Adrenal gland (tissue), 19 donors: ENCODE measurements at places on chromosomes 13 and 19.

GRCh38 chr13:100860866-100861265 lies 186.3 kb upstream of the TMTC4 start:
- no peaks in the 10 kb centered on the region for H3K27me3 ChIP-seq
- no peak for DNase-seq
- no peaks in the 10 kb centered on the region for H3K36me3 ChIP-seq
- H3K4me3 ChIP-seq = no peak overlapping the region
- H3K27ac ChIP-seq = no peak overlapping the region
- no peaks in the 10 kb centered on the region for H3K4me1 ChIP-seq

DNA sequence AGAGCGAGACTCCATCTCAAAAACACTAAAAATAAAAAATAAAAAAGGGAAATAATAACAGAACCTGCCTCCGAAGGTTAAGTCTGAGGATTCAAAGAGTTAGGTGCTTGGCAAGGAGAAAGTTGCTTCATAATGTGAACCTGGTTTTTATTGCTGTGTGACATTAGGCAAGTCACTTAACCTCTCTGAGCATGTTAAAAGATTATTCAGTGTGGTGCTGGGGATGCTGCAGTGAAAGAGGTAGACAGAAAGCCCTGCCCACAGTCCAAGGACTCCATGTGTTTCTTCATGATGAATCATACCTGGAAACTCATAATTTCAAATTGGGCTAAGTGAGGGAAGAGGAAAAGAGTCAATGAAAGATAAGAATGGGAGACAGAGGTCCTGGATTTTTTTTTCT lies 2.4 kb downstream of the IL27RA start:
- H3K27me3 ChIP-seq = no peaks in the 10 kb centered on the region
- no peak overlapping the region for H3K27ac ChIP-seq
- no peaks in the 10 kb centered on the region for H3K36me3 ChIP-seq
- DNase-seq = no peak
- peaks cover 9% of the 10 kb centered on the region for H3K4me1 ChIP-seq

GRCh38 chr19:27993619-27994570 lies 1219.1 kb downstream of the UQCRFS1 start:
- H3K4me1 ChIP-seq = no peaks in the 10 kb centered on the region
- DNase-seq = no peak
- H3K4me3 ChIP-seq = no peak overlapping the region
- H3K27me3 ChIP-seq = no peaks in the 10 kb centered on the region
- no peaks in the 10 kb centered on the region for H3K36me3 ChIP-seq

DNA sequence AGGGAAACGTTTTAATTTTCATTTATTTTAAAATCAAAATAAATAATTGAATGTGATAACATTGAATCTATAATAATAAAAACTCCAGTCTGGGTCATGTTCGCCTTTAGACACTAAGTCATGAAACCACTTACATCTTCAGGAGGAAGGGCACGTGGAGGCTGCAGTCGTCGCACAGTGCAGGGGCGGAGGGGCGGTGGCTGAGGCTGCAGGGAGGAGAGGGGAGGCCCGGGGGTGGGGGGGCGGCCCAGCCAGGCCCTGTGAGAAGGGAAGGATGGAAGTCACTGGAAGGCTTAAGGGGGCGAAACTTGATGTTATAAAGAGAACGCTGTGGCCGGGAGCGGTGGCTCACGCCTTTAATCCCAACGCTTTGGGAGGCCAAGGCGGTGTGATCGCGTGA lies 14.9 kb upstream of the LATS2 start:
- no peaks in the 10 kb centered on the region for H3K4me1 ChIP-seq
- no peaks in the 10 kb centered on the region for H3K36me3 ChIP-seq
- no peaks in the 10 kb centered on the region for H3K27me3 ChIP-seq
- H3K4me3 ChIP-seq = no peak overlapping the region
- H3K27ac ChIP-seq = no peak overlapping the region

- DNase-seq = no peak
- no peaks in the 10 kb centered on the region for H3K27me3 ChIP-seq
- H3K4me3 ChIP-seq = no peak overlapping the region
Observed at GRCh38 chr13:79030513-79030912, 371.6 kb upstream of the OBI1 start.

DNA sequence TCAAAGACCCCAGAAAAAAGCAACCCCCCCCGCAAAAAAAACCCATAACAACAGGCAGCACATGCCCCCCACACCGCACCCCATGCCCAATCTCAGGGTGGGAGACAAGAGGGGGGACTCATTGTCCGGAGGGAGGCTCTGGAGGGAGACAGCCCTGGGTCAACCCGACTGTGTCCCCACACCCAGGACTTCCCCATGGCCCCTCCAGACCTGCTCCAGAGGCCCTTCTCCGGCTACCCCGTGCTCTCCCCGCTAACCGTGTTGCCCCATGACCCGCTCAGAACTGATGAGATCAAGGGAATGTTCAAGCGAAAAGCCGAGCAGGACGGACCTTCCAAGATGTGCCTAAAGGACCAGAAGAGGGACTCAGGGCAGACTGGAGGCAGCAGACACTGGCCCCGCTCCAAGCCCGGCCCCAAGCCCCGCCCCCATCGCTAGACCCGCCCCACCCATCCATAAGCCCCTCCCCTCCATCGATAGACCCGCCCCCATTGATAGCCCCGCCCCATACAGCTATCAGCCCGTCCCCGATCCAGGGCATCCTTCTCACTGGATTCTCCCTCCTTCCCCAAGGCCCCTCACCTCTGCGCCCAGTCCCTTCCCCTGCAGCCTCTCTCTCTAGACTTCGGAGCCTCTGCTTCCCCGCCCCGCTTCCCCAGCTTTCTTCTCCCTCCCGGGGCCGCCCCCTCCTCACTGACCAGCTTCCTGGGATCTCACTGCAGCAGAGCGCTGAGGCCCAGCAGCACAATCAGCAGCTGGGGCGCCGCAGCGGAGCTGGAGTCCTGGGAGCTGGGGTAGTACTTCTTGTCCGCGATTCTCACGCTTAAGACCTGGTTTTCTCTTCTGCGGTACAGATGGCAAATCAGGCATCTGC lies 2.2 kb downstream of the BST2 start:
- peak overlapping the region; percentile 29 for H3K4me3 ChIP-seq
- H3K4me1 ChIP-seq = peaks cover 33% of the 10 kb centered on the region
- H3K36me3 ChIP-seq = peaks cover 37% of the 10 kb centered on the region
- no peaks in the 10 kb centered on the region for H3K27me3 ChIP-seq
- peak; percentile 80 for DNase-seq

DNA sequence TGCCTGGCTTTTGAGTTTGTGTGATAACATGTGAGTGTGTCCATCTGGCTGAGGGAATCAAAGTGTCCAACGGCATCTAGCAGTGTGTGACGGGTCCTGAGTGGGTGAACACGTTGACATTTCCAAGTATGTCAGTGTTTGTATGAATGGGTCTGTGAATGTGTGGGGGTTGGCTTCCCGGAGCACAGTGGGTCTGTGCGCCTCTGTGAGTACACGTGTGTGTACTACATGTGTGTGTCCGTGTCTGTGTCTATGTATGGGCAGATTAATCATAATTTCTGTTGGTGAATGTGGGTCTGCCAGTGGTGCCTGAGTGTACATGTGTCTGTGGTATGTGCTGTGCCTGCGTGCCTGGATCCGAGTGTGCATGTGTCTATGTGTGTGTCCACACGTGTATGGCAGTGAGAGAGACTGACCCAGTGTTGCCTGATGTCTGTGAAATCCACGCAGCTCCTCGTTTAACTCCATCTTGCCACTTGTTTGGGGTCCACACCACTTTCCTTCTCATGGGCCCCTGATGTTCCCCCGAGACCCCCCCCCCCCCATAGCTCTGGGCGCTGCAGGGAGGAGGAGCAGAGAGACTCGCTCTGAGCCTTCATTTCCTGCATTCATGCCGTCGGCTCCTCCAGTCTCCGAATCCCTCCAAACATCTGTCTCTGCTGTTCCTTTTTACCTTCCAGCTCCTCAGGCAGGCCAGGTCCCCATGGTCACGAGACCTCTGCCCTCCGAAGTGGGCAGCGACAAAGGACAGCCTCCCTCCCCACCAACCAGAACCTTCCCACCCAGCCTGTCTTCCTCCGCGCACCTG lies 5.3 kb downstream of the CCDC8 start:
- H3K27ac ChIP-seq = peak overlapping the region; percentile 64
- DNase-seq = no peak
- H3K27me3 ChIP-seq = no peaks in the 10 kb centered on the region
- no peak overlapping the region for H3K4me3 ChIP-seq

DNA sequence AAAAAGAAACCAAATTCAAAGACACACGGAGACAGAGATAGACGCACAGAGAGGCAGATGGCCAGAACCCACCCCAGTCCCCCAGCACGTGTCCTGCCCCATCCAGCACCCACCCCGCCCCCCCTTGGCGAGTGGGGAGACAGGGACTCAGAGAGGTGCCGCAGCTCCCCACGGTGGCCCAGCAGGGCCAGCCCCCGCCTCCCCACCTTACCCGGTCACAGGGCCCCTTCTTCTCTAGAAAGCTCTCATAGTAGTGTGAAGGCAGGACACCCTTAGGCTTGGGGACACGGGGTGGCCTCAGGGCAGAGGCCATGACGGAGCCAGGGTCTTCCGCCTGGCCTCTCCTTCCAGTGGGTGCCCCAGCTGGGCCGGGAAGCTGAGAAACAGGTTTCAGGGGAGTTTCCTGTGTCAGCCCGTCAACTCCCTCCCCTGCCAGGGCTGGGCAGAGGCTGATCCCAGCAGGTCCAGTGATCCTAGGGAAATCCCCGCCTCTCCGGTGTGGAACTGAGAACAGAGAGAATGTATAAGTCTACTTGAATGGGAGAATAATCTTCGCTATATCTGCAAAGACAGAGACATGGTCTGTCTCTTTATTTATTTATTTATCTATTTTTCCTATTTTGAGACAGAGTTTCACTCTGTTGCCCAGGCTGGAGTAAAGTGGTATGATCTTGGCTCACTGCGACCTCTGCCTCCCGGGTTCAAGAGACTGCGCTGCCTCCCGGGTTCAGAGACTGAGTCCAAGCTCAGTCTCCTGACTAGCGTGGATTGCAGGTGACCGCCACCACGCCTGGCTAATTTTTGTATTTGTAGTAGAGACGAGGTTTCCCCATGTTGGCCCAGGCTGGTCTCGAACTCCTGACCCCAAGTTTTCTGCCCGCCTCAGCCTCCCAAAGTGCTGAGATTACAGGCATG lies at the start of gene STAP2:
Gene STAP2 (minus strand): TSS at position 387 of the 915 bp plus-strand sequence. CDS start 74 bp downstream, at position 313.
- H3K27ac ChIP-seq = peak within 1 kb of the TSS; percentile 79
- H3K4me1 ChIP-seq = peaks cover 12% of the 10 kb centered on the region
- no peaks in the 10 kb centered on the region for H3K36me3 ChIP-seq
- DNase-seq = peak; percentile 58

DNA sequence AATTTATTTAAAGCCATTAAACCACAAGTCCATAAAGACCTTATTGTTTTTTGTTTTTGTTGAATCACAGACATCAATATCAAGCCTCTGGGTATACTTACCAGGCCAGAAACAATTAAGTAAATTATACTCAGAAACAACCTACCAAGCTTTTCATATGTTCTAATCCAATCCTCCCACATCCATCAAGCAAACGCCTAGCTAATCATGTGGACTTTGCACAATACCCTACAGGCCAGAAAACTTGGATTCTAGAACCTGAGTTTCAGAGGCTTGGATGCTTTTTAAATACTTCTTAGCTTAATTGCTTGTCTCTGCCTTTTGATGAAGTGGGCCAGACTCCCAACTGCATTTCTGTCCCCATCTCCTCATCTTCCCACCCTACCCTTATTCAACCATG lies 39.9 kb downstream of the TGDS start:
- H3K4me1 ChIP-seq = no peaks in the 10 kb centered on the region
- H3K27ac ChIP-seq = no peak overlapping the region
- H3K36me3 ChIP-seq = no peaks in the 10 kb centered on the region
- H3K4me3 ChIP-seq = no peak overlapping the region
- no peak for DNase-seq

- H3K36me3 ChIP-seq = no peaks in the 10 kb centered on the region
- H3K27ac ChIP-seq = no peak overlapping the region
- no peak for DNase-seq
- no peaks in the 10 kb centered on the region for H3K27me3 ChIP-seq
Observed at GRCh38 chr13:110957181-110957884, 42.5 kb upstream of the ANKRD10 start.

- no peaks in the 10 kb centered on the region for H3K36me3 ChIP-seq
- H3K4me3 ChIP-seq = no peak overlapping the region
- peaks cover 15% of the 10 kb centered on the region for H3K4me1 ChIP-seq
- H3K27me3 ChIP-seq = no peaks in the 10 kb centered on the region
Observed at GRCh38 chr13:50106559-50106958, 91.3 kb downstream of the KCNRG start.

DNA sequence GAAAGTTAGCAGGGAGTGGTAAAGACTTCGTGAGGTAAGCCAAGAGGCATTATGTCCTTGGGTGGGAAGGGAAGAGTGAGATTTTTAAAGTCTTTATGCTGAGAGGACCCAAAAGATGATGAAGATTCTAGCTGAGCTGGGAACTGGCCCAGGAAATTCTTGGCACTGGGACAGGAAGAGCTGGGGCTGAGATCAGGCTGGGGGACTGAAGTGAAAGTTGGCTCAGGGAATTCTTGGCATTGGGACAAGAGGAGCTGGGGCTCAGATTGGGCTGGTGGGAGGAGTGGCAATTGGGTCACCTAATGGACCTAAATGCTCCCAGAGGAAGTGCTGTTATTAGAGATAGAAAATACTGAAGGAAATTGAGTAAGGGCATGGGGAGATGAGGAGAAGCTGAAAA lies 8.8 kb downstream of the SCEL start:
- no peaks in the 10 kb centered on the region for H3K27me3 ChIP-seq
- no peak overlapping the region for H3K4me3 ChIP-seq
- H3K4me1 ChIP-seq = no peaks in the 10 kb centered on the region
- no peaks in the 10 kb centered on the region for H3K36me3 ChIP-seq
- DNase-seq = peak; percentile 84

DNA sequence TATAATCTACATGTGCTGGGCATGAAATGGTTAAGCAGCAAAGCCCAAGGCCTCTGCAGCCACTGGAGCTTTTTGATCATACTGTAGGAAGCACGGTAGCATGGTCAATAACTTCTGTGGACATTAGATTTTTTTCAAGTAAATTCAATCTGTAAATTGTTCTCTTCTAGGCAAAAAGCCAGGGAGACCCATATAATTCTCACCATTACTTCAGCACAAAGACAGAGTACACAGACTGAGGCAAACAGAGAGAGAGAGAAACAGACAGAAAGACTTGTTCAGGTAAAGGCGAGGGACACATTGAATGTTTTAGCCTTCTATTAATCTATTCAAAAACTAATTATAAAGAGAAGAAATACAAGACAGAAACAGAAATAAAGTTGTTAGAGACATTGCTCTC lies 349.4 kb downstream of the RFC3 start:
- H3K27me3 ChIP-seq = no peaks in the 10 kb centered on the region
- DNase-seq = no peak
- H3K36me3 ChIP-seq = no peaks in the 10 kb centered on the region
- H3K4me3 ChIP-seq = no peak overlapping the region
- H3K4me1 ChIP-seq = no peaks in the 10 kb centered on the region

- no peaks in the 10 kb centered on the region for H3K27me3 ChIP-seq
- no peak overlapping the region for H3K4me3 ChIP-seq
- no peaks in the 10 kb centered on the region for H3K36me3 ChIP-seq
- DNase-seq = no peak
- no peak overlapping the region for H3K27ac ChIP-seq
Observed at GRCh38 chr13:106314417-106314816, 221.0 kb downstream of the EFNB2 start.

GRCh38 chr13:58160980-58161379 lies 529.4 kb downstream of the PCDH17 start:
- H3K4me3 ChIP-seq = no peak overlapping the region
- no peak overlapping the region for H3K27ac ChIP-seq
- H3K27me3 ChIP-seq = no peaks in the 10 kb centered on the region

- H3K27ac ChIP-seq = peak overlapping the region; percentile 57
- no peak overlapping the region for H3K4me3 ChIP-seq
- H3K4me1 ChIP-seq = peaks cover 17% of the 10 kb centered on the region
- H3K27me3 ChIP-seq = no peaks in the 10 kb centered on the region
Observed at GRCh38 chr13:74450964-74451363, 316.8 kb upstream of the KLF12 start.
